ENCODE measurements at places on chromosomes 6 and 20.

- DNase-seq, result peak; percentile 48
Measured at GRCh38 chr6:2448826-2449571, 203.6 kb upstream of the GMDS start.

DNA sequence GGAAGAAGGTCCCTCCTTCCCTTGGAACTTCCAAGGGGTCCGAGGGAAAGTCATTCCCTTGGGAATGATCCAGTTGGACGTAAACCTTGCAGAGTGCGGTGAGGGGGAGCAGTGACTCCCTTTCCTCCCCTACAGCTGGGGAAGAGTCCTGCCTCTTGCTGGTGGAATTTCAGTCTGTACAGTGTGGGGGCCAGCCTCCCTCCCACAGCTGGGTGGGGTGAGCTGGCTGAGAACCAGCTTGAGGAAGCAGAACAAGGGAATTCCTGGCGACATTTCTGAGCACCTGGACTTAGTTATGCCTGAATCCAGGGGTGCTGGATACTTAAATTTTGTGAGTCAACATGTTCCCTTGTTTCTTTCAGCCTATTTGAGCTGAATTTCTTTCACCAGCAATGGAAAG lies 152.0 kb downstream of the ANKRD60 start:
- DNase-seq, result no peak

DNA sequence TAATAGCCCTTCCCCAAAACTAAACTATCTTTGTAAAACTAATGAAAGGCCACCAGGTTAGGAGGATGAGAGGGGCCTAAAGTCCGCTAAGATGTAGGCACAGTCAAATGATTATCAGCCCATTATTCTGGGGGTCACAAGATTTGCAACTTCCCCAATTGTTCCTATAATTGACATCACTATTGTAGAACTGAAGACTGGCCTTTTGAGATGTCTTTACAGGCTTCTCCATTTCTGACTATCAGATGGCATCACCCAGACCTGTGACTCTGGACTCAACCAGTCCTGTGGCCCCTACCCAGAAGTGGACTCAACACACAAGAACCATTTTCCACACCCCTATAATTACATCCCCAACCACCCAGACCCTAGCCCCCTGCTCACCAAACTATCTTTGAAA lies 61.5 kb upstream of the MAP7 start:
- no peak for DNase-seq

DNA sequence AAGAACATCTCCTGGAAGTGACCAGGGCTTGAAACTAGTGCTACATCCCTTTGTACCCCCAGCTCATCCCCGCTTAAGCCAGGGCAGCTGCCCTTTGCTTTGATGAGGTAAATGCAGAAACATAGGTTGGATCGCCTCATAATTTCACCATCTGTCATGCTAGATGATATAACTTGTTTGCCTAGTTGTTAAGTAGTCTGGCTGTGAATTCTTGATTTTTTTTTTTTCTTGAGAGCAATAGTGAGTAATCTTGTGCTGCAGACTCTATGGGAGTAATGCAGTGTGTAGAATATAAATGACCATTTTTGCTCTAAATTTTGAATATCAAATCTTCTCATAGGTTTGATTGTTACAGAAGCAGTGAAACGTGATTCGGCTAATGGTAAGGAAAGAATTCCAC lies 4.1 kb downstream of the TRDN start:
- peak; percentile 8 for DNase-seq

GRCh38 chr20:46568570-46569129 lies 18.2 kb upstream of the OCSTAMP start:
- peak; percentile 61 for DNase-seq

GRCh38 chr6:165944002-165944466 lies 223.6 kb downstream of the TBXT start:
- no peak for DNase-seq

DNA sequence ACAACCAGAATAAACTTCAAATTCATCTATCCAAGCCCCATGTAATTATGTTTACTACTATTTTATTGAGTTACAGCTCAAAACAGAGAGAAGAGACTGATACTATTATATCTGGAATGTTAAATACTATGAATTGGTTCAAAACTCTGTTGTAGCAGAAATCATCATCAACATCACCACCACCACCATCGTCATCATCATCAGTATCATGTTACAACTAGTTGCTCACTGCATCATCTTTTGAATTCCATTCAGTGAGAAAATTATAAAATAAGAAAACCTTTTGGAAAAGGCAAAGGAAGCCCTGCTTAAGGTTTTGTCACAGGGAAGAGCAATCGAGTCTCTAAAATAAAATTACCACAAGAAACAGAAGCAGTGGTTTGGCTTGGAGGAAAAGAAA lies 36.2 kb upstream of the THEMIS start:
- no peak for DNase-seq

DNA sequence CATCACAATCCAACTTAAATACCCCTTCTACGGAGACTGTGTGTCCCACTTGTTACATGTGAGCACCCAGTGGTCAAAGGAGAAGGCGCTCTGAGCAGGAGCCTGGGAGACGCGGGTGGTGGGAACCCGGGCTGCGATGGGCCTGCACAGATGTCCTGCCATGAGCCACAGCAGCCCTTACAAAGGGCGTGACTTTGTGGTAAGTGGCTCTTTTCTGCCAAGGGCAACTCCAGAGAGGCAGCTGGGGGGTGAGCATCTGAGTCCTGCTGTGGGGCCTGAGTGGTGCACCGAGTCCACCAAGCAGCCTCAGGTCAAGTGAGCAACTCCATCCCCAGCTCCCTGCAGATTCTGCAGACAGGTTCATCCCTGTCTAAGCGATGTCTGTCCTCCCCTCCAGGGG lies 33.6 kb upstream of the CST7 start:
- DNase-seq, result no peak

DNA sequence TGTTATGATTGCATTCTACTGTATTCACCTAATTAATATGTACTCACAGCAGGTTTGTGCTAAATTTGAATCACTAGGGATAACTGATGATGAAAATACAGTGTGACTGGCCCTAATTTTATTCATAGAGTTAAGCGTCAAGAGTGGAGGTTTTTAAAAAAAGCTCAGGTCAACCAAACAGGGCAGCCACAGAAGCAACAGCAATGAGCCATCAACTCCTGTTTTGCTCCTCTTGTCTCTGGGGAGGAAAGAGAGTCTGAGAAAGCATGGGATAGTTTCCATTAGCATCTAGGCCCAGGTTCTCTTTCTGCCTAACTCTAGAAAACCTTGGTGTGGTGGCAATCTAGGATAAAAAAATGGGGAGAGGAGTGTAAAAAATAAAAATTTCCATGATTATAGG lies 122.1 kb downstream of the OGFRL1 start:
- DNase-seq, result no peak

- DNase-seq, result no peak
Measured at GRCh38 chr6:14068133-14068532, 49.4 kb upstream of the CD83 start.

DNA sequence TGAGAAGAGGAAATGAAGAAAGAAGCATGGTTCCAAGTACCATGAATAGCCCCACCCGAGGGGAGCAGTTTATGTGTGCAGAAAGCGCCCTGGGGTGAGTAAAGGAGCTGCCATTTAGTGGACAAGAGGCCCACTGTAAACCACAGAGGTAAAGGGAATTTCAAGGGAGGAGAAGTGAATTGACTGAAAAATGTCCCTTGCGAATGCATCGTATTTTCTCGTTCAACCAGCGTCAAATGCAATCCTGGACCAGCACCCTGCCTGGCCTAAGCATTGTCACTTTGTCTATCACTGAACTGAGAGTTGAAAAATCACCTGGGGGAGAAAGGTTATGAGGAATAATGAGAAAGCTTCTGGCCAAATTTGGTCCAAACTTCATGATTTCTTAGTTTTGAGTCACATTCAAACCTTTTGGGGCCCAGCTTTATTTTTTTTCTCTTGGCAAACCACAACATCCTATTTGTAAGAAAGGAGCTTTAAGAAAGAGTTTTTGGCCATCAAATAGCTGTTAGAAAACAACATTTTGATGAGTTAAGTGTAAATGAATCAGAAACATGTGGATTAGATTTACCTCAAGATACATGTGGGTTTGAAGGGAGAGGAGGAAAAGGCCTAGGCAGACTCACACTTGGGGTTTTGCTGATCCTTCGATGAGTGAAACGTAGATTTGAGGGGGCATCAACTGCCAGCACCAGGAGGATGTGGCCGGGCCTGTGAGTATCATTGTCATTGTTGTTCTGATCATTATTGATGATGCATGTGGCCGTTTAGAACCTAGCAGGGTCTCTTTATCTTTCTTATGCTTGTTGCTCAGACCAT lies 214.0 kb downstream of the CLIC5 start:
- no peak for DNase-seq

DNA sequence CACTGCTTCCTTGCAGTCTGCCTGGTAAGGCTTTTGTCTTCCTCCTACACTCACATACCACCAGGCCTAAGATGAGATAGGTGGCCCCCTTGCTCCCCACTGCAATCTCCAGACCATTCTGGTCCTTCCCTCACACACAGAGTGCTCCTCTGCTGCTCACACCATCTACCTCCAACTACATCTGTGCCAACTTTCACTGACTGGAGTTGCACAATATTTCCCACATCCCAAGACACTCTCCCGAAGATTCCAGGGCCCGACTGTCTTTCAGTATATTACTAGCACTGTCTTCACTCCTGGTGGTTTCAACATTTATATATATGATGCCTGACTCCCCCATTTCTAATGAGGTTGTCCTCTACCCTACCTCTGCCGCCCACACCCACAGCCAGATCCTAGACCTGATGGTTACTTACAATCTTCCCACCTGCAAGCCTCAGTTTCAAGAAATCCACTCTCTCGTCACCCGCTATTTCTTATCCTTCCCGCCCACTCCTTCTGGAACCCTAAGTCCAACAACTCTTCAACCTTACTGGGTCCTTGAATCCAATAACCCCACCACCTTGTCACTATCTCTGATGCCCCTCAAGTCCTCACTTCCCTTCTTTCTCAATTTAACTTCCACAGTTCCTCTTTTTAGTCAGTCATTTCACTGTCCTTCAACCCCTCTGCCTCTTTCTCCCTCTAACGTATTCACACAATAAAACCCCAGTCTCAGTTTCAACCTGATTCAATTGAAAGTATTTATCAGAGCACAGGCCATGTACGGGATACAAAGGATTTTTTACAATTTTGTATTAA lies 21.6 kb downstream of the RALGAPA2 start:
- no peak for DNase-seq

GRCh38 chr6:11514672-11515071 lies 22.9 kb upstream of the TMEM170B start:
- no peak for DNase-seq

DNA sequence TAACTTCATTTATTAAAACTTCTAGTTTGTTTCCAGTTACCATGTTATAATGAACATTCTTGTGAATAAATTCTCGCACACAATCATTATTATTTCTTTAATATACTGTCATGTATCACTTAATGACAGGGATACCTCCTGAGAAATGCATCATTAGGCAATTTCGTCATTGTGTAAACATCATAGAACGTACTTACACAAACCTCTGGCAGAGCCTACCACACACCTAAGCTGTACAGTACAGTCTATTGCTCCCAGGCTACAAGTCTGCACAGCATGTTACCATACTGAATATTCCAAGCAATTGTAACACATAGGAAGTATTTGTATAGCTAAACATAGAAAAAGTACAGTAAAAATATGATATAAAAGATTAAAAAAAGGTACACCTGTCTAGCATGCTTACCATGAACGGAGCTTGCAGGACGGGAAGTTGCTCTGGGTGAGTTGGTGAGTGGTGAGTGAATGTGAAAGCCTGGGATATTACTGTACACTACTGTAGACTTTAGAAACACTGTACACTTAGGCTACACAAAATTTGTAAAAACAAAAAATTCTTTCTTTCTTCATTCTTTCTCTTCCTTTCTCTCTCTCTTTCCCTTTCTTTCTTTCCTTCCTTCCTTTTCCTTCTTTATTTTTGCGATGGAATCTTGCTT lies 268.2 kb upstream of the SOX4 start:
- DNase-seq, result no peak

GRCh38 chr6:158219228-158219627 lies 51.1 kb downstream of the GTF2H5 start:
- DNase-seq, result no peak

DNA sequence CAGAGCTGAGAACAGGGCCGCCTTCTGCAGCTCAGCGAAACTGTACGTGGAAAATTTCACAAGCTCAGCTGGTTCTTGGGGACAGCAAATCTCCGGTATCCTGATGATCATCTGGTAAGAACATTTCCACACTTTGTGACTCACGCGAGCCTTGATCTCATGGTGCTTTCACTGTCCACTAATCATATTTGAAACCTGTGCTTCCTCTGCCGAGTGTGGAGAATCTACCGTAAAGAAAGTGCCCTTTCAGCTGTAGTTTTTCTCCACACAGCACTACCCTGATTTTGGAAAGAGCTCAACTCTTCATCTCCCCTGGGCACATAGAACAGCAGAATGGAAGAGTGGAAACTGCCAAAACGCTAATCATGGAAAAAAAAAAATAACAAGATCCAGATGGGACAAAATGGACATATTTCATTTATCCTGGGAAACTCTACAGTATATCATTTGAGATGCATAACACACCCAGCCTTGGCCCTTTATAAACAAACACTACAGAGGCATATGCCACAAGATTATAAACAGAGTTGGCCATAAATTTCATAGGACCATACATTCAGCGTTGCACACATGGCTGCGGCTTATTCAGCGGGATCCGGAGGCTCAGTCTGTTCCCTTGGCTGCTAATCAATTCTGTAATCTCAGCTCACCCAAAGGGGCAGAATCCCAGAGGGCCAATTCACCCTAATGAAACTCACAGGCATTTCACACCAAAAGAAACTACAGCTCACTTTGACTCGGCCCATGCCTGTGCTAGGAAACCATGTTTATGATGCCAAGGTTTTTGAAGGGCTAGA lies 434.5 kb downstream of the HDGFL1 start:
- peak; percentile 95 for DNase-seq

- no peak for DNase-seq
Measured at GRCh38 chr6:158439255-158439654, 120.6 kb upstream of the TMEM181 start.

GRCh38 chr6:37507077-37507476 lies 7.4 kb upstream of the CCDC167 start:
- DNase-seq, result no peak

GRCh38 chr6:43078691-43079090 lies 2.6 kb downstream of the PTK7 start:
- no peak for DNase-seq

GRCh38 chr6:107114926-107115694 lies at the start of gene BEND3:
Gene BEND3 (minus strand): TSS chr6:107115515. CDS start chr6:107099285, 16,230 bp downstream.
- no peak for DNase-seq

GRCh38 chr20:61807471-61808160 lies 258.1 kb downstream of the TAF4 start:
- DNase-seq, result no peak

GRCh38 chr20:44166008-44166407 lies 21.0 kb downstream of the JPH2 start:
- no peak for DNase-seq

- DNase-seq, result no peak
Measured at GRCh38 chr6:41536795-41537758, 9.1 kb upstream of the FOXP4 start.
